ENCODE measurements at places on chromosomes 1 and 21. TPM values are rescaled to one million over a fixed set of nuclear protein-coding genes. Genes with fewer than 3 reads are reported as not detected.

GRCh38 chr1:152372672-152373071 is 12.9 kb upstream of the FLG2 start:
- no peak overlapping the region for H3K4me3 ChIP-seq
- no peak overlapping the region for H3K27ac ChIP-seq
- no peak for DNase-seq
- no peaks in the 10 kb centered on the region for H3K4me1 ChIP-seq

DNA sequence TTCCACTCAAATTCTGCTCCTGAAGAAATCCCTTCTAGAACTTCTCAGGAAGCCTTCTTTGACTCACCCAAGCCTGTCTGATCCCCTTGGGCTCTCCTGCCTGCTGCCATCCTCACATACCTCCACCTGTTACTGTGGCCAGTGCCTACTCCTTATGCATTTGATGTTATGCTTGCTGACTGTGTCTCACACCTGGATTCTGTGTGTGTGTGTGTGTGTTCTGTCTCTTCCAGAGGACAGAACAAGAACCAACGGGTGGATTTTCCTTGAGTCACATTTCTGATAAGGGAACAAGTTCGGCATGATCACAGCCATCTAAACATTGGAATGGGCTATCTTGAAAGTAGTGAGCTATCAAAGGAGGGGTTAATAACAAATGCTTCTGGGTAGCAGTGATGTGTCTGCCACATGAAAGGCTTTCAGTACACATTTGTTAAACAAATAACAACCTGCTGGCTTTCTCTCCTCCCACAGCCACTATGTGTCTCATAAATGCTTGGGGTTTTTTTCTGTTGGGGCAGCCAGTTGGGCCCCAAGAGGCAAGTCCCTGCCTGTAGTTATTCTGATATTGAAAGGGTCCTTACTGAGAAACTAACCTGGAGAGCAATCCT is 8.9 kb upstream of the GPR37L1 start:
- no peak overlapping the region for H3K27ac ChIP-seq
- DNase-seq: no peak
- H3K27me3 ChIP-seq: 0 out of 2 replicates have a peak, but pooled peaks cover 2% of the 10 kb centered on the region
- H3K4me1 ChIP-seq: peaks cover 6% of the 10 kb centered on the region

GRCh38 chr1:218456444-218456843 is 111.3 kb downstream of the TGFB2 start:
- H3K27ac ChIP-seq: no peak overlapping the region
- H3K36me3 ChIP-seq: no peaks in the 10 kb centered on the region
- H3K4me3 ChIP-seq: no peak overlapping the region
- no peak for DNase-seq

GRCh38 chr1:116806671-116807070 is 52.4 kb downstream of the CD2 start:
- H3K4me1 ChIP-seq: no peaks in the 10 kb centered on the region
- no peak overlapping the region for H3K4me3 ChIP-seq
- no peak overlapping the region for H3K27ac ChIP-seq
- H3K27me3 ChIP-seq: no peaks in the 10 kb centered on the region
- DNase-seq: no peak

DNA sequence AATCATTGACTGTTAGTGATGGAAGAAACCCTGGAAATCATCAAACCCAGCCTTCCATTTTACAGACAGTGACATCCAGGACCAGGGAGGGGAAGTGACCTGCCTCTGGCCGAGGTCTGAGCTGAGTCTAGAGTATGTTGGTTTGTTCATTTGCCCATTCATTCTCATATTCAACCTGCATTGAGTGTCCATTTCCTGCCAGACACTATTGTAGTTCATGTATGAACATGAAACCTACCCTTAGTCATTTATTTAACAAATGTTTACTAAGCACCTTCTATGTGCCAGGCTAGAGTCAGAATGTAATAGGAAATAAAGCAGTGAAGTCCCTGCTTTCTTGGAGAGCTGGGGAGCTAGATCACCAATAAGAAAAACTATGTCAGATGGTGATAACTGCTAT is 51.3 kb downstream of the KCND3 start:
- H3K4me1 ChIP-seq: no peaks in the 10 kb centered on the region
- no peaks in the 10 kb centered on the region for H3K36me3 ChIP-seq
- no peak overlapping the region for H3K4me3 ChIP-seq
- DNase-seq: no peak

DNA sequence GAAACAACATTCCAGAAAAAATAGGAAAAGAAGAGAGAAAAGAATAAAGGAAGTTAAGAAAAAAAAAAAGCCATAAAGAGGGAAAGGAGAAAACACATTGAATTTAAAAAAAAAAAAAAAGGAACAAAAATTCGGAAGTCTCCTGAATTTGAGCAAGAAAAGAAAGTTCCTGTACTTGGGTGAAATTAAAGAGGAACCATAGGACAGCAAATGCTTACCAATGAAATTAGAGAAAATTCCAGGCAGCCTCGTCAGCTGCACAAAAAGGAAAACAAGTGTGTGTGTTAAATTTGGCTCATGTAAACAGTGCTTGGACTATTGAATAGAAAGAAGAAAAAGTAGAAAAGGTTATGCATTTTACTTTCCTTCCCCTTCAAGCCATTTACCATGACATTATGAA is 4.9 kb downstream of the IL12RB2 start:
- no peak overlapping the region for H3K27ac ChIP-seq
- no peak for DNase-seq
- no peak overlapping the region for H3K4me3 ChIP-seq
- H3K4me1 ChIP-seq: no peaks in the 10 kb centered on the region
- H3K27me3 ChIP-seq: peaks cover 24% of the 10 kb centered on the region
- H3K36me3 ChIP-seq: no peaks in the 10 kb centered on the region

DNA sequence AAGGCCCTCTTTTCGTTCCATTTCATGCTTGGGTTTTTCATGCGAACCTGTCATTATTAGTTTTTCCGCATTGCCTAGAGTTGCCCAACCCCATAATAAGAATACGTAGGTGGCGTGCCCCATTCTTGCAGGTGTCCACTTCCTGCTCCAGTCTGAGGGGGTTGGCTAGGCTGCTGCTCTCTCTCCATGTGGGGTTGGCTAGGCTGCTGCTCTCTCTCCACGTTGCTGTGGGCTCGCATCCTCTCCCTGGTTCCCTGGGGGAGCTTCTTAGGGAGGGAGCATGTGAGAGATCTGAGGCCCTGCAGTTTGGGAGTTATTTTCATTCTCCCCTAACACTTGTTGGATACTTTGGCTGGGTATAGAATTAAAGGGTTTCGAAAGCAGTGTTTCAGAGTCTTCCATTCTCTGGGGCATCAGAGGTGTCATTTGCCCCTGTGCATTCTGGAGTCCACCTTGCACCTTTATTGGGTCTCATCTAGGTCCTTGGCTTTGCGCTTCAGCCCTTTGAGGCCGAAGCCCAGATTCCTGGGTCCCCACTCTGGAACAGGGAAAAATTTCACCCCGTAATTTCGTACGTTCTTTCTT is 8.6 kb downstream of the C1orf35 start:
- no peaks in the 10 kb centered on the region for H3K27me3 ChIP-seq
- no peak overlapping the region for H3K4me3 ChIP-seq
- no peak for DNase-seq
- H3K36me3 ChIP-seq: peaks cover 47% of the 10 kb centered on the region
- no peak overlapping the region for H3K27ac ChIP-seq

DNA sequence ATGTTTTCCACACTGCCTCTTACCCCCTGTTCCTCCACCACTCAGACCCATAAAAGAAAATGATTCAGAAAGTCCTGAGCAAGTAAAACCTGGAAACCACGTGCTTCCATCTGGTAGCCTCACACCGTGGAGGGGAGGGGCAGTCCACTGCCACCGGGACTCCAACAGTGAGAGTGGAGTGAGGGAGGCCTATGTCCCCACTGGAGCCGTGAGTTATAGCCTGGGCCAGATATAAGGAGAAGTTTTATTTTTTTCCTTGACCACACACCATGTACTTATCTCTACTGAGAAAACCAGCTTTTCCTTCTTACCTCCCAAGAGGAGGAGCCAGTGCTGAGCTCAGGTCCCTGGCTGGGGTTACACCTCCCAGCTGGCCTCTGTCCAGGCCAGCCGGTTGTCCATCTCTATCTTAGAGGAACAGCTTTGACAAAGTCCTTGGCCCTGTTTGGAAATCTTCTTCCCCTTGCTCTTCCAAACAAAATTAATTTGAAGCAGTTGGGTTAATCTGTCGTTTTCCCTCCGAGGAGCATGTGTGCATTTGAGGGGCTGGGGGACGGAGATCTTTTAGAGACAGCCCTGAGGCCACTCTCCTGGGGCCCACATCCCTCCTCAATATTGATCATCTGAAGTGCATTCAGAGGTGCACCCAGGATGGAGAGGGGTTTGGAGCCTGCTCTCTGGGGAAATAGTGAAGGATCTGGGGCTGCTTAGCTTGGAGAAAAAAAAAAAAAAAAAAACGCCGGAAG is 49.1 kb upstream of the SERBP1 start:
- no peak for DNase-seq
- no peaks in the 10 kb centered on the region for H3K4me1 ChIP-seq
- no peaks in the 10 kb centered on the region for H3K36me3 ChIP-seq

DNA sequence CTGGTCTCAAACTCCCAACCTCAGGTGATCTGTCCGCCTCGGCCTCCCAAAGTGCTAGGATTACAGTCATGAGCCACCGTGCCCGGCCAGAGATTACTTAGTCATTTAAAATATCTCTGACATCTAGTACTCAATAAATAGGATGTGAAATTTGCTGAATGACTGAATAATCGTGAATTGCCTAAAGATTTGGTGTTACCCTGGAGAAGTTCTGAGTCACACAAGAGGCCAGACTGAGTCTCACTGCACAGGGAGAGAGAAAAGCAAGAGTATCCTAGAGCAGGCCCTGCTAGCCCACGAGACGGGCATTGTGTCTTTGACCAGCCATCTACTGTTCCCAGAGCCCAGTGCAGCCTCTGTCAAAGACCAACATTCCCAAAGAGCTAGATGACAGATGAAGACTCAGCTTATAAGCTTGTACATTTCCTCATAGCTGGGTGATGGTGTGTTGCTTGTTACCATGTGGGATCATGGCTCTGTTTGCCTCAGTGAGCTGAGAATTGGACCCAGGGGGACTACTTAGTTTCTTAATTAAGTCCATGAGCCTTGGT is 5.6 kb upstream of the EIF4G3 start:
- H3K4me3 ChIP-seq: no peak overlapping the region
- H3K36me3 ChIP-seq: no peaks in the 10 kb centered on the region
- peak; percentile 34 for DNase-seq
- no peak overlapping the region for H3K27ac ChIP-seq
- H3K4me1 ChIP-seq: peaks cover under 1% of the 10 kb centered on the region

GRCh38 chr1:69305621-69306020 is 262.1 kb upstream of the LRRC7 start:
- H3K36me3 ChIP-seq: no peaks in the 10 kb centered on the region
- no peaks in the 10 kb centered on the region for H3K27me3 ChIP-seq
- H3K4me3 ChIP-seq: no peak overlapping the region
- no peak for DNase-seq
- H3K27ac ChIP-seq: no peak overlapping the region
- no peaks in the 10 kb centered on the region for H3K4me1 ChIP-seq

DNA sequence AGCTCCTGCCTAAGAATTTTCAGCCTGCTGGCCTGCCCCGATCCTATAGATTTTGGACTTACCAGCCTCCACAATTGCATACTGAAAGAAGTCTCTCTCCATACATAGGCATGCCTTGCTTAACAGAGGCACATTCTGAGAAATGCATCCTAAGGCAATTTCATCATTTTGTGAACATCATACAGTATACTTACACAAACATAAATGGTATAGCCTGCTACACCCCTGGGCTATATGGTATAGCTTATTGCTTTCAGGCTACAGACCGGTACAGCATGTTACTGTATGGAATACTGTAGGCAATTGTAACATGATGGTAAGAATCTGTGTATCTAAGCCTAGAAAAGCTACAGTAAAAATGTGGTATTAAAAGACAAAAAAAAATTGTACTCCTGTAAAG is 174.7 kb downstream of the NRIP1 start:
- no peaks in the 10 kb centered on the region for H3K36me3 ChIP-seq
- no peaks in the 10 kb centered on the region for H3K27me3 ChIP-seq
- no peak for DNase-seq
- peaks cover 6% of the 10 kb centered on the region for H3K4me1 ChIP-seq

- peaks cover 8% of the 10 kb centered on the region for H3K4me1 ChIP-seq
- H3K27ac ChIP-seq: no peak overlapping the region
- H3K4me3 ChIP-seq: no peak overlapping the region
- no peaks in the 10 kb centered on the region for H3K27me3 ChIP-seq
These were observed 3.3 kb upstream of the SNRPE start for GRCh38 chr1:203858055-203858454.

DNA sequence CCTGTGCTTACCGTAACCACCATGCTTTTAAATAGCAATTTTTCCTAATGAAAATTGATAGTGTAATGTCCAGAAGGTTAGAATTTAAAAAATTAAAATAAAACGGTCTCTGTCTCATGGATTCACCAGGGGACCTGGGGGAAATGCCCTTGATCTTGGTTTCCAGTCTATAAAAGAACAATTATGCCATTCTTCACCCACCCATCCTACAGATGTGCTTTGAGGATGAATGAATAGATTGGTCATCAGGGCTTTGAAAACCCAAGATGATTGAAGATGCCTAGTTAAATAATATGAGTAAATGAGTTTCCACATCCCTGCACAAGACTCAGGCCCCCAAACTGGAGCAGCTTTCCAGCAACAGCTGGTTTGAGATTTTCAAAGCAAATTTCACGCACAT is 38.7 kb downstream of the CNN3 start:
- no peak for DNase-seq
- no peaks in the 10 kb centered on the region for H3K27me3 ChIP-seq
- peaks cover 7% of the 10 kb centered on the region for H3K36me3 ChIP-seq
- peaks cover 10% of the 10 kb centered on the region for H3K4me1 ChIP-seq
- no peak overlapping the region for H3K4me3 ChIP-seq

GRCh38 chr21:45078877-45079281 is 4.5 kb downstream of the ADARB1 start:
- H3K36me3 ChIP-seq: peaks cover 23% of the 10 kb centered on the region
- H3K4me3 ChIP-seq: no peak overlapping the region
- H3K27ac ChIP-seq: peak overlapping the region; percentile 57
- DNase-seq: peak; percentile 85
- H3K27me3 ChIP-seq: no peaks in the 10 kb centered on the region
- H3K4me1 ChIP-seq: peaks cover 26% of the 10 kb centered on the region

GRCh38 chr1:234969011-234969441 is 159.6 kb downstream of the TOMM20 start:
- DNase-seq: peak; percentile 84
- H3K27ac ChIP-seq: peak overlapping the region; percentile 95
- no peaks in the 10 kb centered on the region for H3K27me3 ChIP-seq
- H3K4me3 ChIP-seq: no peak overlapping the region

GRCh38 chr1:171166361-171166760 is 18.7 kb upstream of the FMO2 start:
- DNase-seq: no peak
- no peaks in the 10 kb centered on the region for H3K36me3 ChIP-seq
- no peaks in the 10 kb centered on the region for H3K27me3 ChIP-seq
- H3K4me3 ChIP-seq: no peak overlapping the region
- H3K27ac ChIP-seq: no peak overlapping the region
- H3K4me1 ChIP-seq: no peaks in the 10 kb centered on the region

LCA5L gene
- 0.28 TPM for total RNA-seq

SASS6 gene
- 2.7 TPM for total RNA-seq

GPR37L1 gene
- not detected for total RNA-seq

DPT gene
- total RNA-seq: not detected

BEND5 gene
- 1.1 TPM for total RNA-seq

PGLYRP3 gene
- not detected for total RNA-seq

SLC9C2 gene
- total RNA-seq: not detected

ZNF683 gene
- total RNA-seq: not detected

LDLRAP1 gene
- total RNA-seq: 3.6 TPM
